ENCODE measurements at places on chromosomes 3 and 15.

GRCh38 chr3:13650210-13651056 lies 101.5 kb downstream of the FBLN2 start:
- DNase-seq = peak; percentile 84

DNA sequence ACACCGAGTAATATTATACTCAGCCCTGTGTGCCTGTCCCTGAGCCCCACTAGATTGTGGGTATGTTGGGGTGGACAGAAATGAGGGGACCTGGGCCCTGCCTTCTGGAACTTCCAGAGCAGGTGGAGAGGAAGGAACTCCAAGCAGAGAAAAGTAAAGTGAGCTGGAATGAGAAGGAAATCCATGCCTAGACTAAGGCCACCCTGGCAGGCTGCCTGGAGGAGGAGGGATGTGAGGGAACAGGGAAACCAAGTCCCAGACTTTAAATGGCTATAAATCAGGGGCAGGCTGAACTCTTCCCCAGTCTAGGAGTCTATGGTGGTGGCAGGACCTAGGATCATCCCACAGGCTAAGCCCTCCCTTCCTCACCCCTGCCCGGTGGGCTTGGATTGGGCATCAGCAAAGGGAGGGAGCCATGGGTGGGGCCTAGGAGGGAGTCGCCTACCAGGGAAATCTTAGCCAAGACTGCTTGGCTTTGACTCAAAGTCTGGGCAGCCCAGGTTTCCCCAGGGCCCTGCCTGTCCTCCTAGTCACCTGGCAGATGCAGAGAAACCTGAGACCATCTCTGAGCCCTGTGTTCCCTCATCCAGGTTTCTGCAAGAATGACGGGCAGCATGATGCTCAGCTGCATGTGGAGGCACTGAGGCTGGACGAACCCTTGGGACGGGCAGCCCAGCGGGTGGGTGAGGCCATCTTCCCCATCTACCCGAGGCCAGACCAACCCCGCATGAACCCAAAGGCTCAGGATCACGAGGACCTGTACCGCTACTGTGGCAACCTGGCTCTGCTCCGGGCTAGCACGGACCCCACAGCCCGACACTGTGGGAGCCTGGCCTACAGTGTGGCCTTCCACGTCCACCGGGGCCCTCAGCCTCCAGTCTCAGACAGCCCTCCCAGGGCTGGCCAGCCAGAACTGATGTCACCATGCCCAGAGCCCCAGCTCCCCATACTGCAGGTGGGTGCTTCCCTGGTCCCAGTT lies 15.6 kb upstream of the STRA6 start:
- no peak for DNase-seq

DNA sequence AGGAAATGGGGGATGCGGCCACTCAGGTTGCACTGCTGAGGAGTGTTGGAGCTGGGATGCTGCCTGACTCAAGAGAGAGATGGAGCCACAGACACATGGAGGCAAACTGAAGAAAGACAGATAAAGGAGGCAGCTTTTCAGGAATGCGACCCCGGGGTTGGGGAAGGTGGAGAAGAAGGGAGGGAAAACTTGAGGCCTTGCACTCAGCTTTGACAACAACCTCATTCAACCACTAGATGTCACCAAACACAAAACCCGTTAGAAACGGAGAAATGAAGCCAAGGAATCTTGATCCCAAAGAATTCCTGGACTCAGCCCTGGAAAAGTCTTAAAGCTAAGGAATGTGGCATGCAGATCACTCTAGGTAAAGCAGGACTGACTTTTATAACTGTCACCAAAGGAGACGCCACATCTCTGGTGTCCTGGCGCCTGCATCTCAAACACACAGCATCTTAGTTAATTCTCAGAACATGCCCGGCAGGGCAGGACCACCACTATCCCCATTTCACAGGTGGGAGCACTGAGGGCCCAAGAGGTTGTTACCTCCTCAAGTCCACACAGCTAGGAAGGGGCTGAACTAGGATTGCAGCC lies 59.6 kb upstream of the LMCD1 start:
- DNase-seq = peak; percentile 70

DNA sequence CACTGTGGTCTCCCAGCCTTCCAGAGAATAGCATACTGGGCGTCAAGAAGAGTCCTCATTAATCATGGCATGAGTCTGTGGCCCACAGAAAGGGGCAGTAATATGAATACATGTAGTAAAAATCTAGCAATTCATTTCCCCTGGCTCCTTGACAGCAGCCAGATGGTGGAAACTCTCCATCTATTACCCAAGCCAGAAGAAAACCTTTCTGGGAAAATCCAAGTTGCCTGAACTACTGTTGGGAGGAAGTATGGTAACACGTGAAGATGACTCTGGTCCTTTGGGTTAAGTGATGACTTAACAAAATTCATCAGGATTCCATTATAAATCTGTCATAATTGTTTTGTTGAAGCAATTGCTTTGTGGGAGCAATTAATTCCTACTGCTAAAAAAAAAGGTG lies 530.5 kb downstream of the FHIT start:
- no peak for DNase-seq

DNA sequence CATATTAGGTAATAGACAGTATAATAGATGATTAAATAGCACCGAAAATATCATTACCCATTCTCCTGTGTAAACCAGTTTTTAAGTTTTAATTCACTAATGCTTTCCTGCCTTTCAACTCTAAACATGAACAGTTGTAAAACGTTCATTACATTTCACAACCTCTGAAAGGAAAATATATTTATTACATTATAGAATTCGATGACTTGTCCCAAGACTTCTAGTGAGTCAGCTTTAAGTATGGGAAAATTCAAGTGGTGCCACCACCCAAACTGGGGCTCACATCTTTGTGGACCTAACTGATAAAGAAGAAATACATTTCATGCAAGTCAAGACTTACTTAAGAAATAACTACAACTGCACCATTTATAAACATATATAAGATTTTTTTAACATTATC lies 2.0 kb downstream of the TRIM59 start:
- DNase-seq = no peak

DNA sequence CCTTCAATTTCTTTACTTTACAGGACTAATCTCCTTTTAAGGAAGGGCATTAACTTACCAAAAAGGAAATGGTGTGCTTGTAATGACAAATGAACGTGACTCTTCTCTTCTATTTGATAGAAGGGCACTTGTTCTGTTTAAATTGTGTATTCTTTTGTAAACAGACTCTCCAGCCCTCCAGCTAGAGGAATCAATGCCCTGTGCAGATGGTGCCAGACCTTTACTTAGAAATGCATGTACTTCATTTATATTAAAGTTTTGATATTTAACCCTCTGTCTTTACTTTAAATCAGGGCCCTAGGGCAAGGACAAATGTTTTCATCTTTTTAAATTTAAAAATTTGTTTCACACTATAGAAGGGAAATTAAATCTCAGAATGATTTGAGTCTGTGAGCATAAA lies 355.1 kb downstream of the GBE1 start:
- DNase-seq = no peak

- peak; percentile 88 for DNase-seq
Observed at GRCh38 chr15:31325595-31326155, 960 bp upstream of the KLF13 start.

DNA sequence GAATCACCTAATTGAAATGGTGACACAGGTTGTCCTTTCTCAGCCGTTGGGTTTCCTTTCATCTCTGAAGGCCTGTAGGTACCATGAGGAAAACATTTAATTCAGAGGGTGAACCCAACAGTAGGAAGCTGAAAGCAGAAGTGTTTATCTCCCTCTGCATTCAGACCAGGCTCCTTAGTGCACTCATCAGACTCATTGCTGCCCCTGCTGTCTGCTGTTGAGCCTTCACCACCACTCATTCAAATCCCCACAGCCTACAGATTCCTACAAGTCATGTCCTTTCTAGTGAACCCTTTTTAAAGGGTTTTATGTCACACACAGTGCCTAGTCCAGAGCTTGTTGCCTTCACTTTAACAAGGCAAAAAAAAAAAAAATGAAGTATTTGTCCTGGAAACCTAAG lies 13.4 kb downstream of the WDR48 start:
- no peak for DNase-seq

GRCh38 chr15:71752128-71752527 lies 58.2 kb upstream of the NR2E3 start:
- no peak for DNase-seq

GRCh38 chr3:16474216-16474615 lies 39.3 kb downstream of the RFTN1 start:
- no peak for DNase-seq

GRCh38 chr3:149134575-149134974 lies 5.1 kb downstream of the HPS3 start:
- DNase-seq = no peak

- no peak for DNase-seq
Observed at GRCh38 chr3:108117241-108117775, 26.5 kb upstream of the CD47 start.

GRCh38 chr3:71438071-71438685 lies 145.3 kb downstream of the FOXP1 start:
- DNase-seq = no peak

DNA sequence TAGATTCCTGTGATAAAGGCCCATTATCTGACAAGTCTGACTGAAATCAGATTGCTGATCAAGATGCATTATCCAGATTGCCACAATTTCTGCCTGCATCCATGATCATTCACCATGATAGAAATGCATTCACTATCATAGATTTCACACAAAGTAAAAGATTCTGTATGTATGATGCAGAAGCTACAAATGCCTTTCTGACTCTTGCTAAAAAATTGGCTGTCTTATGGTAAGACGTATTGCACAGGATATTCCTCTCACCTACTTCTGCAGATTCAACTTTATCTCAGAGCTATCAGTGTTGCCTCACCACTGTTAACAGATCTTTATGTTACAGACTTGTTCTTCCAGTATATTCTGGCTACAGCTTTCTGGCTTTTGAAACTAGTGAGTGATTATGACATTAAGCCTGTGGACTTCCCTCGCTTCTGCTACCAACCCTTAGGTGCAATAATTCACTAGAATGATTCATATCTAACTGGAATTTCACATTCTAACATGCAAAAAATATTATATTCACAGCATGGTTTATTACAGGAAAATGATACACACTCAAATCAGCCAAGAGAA lies 955.3 kb downstream of the EPHA3 start:
- no peak for DNase-seq

GRCh38 chr3:171875923-171876412 lies 32.8 kb downstream of the TMEM212 start:
- DNase-seq = no peak

All from femur (tissue), 1 donor.